Mucosa of descending colon (tissue), 3 donors: ENCODE measurements at places on chromosomes 7 and 10. TPM values are rescaled to one million over a fixed set of nuclear protein-coding genes. Genes with fewer than 3 reads are reported as not detected.

The NXPH1 gene
- not detected for total RNA-seq

The ATOH7 gene
- 0.53 TPM for total RNA-seq

The SPDYE1 gene
- not detected for total RNA-seq

The TMEM184A gene
- total RNA-seq, result 87.9 TPM

DNA sequence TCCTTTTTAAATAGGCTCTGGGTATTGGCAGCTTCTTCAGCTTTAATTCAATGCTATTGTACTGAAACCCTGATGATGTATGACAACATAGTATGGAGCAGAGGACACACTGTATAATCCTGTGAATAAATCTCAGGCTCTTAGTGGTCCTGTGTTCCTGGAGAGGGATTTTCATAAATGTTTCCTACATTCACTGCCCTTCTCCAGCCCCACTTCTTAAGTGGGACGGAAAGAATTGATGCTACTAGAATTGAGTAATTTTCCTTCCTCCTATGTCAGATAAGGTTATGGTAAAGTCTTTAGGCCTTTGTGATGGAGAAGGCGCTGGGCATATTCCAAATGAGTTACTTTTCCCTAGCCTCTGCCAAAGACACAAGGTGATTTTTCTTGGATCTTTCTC, 779.4 kb downstream of the TNS3 start:
- no peak for DNase-seq

DNA sequence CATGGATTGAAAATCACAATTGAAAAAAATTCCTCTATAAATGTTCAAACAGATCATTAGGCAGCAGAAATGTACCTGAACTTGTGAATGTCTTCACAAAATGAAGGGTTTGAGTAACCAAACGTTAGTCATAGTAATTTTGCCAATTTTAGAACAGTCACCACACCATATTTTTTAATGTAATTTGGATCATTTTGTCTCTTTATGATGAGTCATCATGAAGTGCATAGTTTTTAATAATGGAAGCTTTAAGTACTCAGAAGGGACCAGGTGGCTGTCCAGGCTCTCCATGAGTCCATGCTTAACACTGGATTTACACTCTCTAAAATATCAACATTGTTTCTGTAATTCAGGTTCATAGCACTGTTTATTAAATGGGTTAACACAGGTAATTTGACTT, 219.2 kb downstream of the ETV1 start:
- no peak for DNase-seq

- DNase-seq, result no peak
Measured at GRCh38 chr7:128767475-128768110, 8.0 kb downstream of the OPN1SW start.

DNA sequence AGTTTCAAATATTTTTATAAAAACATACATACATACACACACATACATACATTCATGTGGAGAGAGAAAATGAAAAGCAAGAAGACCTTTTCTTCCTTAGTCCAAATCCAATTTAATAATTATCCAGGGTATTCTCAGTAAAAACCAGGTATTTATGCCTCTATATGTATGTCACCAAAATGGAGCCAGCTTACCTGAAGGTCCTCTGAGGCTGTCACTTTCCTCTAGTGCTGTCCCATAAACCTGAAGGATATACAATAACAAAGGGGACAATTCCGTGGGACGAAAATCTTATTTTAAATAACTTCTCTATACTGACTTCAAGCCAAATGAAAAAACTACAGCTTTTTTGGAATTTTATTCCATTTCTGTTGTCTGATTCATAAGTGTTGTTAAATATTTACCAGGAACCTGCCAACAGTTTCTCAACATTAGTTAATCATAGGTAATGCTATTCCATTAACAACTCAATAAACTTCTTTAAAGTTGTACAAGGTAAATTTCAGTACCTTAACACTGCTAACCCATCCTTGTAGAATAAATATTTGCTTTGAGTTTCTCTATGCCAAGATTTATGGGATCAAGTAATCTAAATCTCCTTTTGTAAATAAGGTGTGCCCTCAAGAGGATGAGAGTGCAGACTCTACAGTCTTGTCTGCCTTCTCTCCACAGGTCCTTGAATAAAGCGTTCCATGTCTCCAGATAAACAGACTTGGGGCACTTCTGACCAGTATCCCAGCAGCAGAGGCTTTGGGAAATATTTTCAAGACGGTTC, 260.3 kb downstream of the AHR start:
- no peak for DNase-seq
